ENCODE measurements at places on chromosomes 11 and 22.

GRCh38 chr11:2146051-2146450 is 6.9 kb upstream of the IGF2 start:
- DNase-seq, result no peak

- DNase-seq, result no peak
These were observed 120.6 kb upstream of the CD82 start for GRCh38 chr11:44444770-44445321.

DNA sequence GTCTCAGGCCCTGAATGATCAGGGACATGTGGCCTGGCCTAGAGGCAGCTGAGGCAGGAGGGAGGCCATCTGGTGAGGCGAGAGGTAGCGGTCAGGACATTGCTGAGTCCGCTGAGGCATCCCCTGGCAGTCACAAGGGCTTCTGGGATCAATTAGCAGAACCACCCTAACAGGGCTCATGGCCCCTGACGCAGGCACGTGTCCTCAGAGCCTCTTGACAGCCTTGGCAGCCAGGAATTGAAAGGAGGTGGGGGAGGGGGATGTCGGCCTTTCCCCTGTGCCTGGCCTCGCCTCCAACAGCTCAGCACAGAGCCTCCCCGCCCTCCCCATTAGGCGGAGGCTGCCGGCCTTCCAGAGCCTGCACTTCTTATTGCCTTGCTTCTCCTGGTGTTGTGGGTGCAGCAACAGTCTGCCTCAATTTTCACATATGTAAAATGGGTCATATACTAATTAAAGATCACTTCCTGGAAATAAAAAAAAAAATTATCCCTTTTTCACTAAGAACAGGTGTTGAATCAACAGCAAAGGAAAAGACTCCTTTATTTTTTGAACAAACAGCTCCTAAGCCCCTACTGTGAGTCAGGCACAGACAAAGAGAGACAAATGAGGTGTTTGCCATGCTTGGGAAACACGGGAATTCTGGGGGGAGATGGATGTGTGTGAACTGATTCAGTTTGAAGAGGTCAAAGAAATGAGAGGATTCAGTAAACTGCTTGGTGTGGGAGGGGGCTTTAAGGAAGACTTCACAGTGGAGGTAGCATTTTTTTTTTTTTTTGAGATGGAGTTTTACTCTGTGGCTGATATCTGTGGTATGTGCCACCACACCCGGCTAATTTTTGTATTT is 55.3 kb downstream of the NFAM1 start:
- no peak for DNase-seq

DNA sequence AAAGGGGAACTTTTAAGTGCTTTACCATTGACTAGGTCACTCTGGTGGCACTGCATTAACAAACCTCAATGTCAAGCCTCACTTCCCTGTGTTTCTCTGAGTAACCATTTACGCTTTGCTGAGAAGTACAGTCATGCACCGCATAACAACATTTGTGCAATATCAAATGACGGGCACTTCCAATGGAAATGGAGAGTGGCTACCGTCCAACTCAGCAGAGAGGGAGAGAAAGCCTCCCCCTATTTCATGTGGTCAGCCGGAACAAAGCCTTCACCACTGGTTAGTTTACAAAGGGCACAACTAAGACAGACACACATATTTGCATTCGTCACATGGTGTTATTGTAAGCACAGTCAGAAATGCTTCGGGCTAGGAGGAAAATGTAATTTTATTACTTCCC is 117.3 kb downstream of the RASSF10 start:
- no peak for DNase-seq

DNA sequence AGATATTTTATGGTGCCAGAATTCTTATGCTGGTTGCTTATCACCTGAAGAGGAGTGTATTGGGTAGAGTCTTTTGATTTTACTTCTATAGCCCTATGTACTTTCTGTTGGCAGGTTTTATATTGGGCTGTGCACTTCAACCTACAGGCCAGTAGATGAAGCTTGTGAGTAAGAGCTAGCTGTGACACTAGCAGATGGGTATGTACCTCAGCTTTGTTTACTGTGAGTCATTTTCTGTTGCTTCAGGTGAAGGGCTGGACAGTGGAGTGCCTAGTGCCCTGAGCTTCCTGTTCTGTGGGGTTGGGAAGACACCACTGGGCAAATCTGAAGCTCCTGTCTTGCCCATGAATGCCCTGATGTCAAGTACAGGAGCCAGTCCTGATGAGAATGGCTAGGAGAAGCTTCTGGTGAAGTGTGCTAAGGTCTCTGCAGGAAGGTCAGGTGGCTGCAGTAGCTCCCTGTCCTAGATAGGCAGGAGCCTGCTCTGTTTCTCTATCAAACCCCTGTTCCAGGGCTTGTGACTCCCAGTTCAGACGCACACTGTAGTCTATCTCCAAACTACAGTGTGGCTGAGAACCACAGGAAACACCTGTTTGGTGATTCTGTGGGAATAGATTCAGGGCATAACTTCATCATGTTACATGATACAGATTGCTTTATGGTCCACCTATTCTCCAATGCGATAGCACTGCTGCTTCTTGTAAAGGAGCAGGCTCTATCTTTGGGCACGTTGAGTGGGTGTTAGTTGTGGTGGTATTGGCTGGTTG is 755.7 kb downstream of the KCNA4 start:
- no peak for DNase-seq

Data from T-cell (primary cell).